ENCODE measurements at places on chromosomes 2 and 18.

DNA sequence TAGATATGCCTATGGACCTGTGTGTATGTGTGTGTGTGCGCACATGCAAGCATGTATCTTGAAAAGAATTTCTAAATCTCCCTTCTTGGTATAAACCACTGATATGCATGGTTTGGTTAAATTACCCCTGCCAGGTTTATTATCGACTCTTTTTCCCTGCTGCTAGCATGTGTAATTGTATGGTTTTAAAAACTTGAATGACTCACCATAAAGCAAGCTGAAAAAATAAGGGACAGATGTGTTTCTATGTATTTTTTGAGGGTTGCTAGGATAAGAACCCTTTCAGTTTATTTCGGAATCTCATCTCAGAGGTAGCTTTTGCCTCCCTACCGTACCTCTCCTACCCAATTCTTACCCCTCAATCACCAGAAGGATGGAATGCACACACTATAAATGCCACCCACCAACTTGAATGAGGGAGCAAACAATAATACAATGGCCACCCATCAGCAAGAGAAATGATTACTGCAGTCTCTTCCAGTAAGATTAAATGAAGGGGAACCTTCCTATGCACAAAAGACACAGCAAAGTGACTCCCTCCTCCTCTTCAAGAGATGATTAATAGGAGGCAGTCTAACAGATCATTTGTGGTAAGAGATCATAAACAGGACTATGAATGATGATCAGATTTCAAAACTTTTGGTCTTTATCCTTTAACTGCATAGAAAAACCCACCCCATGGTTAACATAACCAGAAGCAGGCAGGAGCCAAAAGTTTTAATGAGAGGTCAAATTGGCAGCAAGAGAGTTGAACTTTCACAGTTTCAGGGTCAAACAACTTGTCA is 357.2 kb downstream of the SATB2 start:
- DNase-seq: no peak

GRCh38 chr18:59029663-59030429 is 109.8 kb upstream of the SEC11C start:
- no peak for DNase-seq

- DNase-seq: no peak
These were observed 1065.2 kb upstream of the FAM98A start for GRCh38 chr2:34664266-34664665.

DNA sequence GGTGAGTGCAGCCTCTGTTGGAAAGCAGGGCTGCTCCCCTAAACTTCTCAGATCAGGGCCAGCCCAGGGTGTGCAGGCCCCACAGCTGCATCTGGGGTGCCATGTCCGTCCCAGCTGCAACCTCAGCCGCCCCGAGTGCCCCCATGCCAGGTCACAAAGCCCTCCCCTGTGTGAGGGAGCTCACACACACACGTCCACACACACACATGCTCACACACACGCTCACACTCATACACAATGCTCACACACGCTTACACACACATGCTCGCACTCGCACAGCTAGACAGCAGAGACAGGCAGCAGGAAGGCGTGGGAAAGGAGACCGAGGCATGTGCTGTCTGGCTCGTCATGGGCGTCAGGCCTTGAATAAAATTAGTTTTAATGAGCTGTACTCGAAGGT is 55.4 kb downstream of the ADI1 start:
- no peak for DNase-seq

GRCh38 chr2:191312662-191313061 is 67.5 kb downstream of the MYO1B start:
- no peak for DNase-seq

DNA sequence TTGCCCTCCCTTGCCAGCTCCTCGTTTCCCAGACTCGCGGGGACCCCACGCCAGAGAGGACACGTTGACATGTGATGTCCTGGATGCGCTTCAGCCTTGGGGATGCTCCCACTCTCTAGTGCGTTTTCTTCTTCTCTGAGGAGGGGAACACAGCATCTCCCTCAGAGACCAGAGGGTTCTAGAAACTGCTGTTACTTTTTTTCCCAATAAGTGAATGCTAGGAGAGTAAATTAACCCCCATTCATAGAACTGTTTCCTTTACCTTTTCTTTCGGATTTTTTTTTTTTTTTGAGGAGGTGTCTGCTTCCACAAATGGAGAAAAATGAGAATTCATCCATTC is 370 bp upstream of the EFEMP1 start:
- DNase-seq: no peak

DNA sequence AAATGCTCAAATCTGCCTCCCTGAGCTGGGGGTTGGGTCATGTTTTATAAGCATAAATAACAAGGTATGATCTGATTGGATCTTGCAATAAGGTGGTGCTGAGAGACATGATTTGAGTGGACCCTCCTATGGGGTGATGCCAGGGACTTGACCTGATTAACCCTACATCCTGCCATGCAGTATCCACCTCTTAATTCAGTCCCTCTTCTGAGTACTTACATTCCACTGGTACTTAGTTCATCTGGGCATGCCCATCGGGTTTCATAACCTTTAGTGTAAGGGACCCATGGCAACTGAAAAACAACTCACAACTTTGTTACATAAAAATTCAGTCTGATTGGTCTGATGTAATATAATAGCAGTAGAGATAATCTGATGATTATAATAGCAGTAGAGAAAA is 397.9 kb upstream of the HNMT start:
- DNase-seq: no peak

GRCh38 chr18:57589161-57589560 is 2.7 kb upstream of the FECH start:
- DNase-seq: peak; percentile 87

GRCh38 chr2:241978670-241979069 is 109.1 kb downstream of the RTP5 start:
- DNase-seq: no peak

DNA sequence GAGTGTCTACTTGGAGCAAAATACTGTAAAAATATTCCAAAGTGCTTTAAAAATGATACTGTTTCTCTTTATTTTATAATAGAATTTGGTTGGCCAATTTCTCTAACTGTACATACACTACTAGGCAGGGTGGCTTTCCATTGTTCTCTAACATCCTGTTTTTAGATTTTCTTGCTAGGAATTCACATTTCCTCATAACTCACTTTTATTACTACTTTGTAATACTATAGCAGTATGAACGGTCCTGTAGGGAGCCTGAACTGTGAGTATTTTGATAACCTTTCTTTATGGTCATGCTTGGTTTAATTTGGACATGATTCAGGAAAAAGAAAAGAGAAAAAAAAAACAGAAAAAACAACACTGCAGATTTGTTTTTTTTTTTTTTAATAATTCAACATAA is 37.8 kb downstream of the GCG start:
- DNase-seq: no peak

DNA sequence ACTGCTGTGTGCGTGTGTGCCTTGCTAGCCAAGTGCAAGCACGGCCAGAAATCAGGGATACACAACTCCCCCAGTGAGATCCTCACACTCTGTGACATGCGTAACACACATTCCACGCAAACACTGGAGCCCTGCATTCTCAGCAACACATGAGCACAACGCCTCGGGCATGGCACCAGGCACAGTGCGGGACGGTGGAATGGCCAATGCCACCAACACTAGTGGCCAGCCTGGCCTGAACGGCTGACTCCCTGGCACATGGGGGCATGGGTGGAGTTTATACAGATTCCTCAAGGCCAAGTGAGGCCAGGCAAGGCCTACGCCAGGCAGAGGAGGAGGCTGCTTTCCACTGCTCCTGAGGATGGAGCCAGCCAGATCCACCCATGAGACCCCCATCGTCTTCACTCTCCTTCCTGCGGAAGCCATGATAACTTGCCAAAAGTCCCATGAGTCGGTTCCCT is 56.2 kb downstream of the ANKMY1 start:
- DNase-seq: no peak

GRCh38 chr2:146927080-146927711 is 917.6 kb upstream of the ACVR2A start:
- DNase-seq: peak; percentile 1

DNA sequence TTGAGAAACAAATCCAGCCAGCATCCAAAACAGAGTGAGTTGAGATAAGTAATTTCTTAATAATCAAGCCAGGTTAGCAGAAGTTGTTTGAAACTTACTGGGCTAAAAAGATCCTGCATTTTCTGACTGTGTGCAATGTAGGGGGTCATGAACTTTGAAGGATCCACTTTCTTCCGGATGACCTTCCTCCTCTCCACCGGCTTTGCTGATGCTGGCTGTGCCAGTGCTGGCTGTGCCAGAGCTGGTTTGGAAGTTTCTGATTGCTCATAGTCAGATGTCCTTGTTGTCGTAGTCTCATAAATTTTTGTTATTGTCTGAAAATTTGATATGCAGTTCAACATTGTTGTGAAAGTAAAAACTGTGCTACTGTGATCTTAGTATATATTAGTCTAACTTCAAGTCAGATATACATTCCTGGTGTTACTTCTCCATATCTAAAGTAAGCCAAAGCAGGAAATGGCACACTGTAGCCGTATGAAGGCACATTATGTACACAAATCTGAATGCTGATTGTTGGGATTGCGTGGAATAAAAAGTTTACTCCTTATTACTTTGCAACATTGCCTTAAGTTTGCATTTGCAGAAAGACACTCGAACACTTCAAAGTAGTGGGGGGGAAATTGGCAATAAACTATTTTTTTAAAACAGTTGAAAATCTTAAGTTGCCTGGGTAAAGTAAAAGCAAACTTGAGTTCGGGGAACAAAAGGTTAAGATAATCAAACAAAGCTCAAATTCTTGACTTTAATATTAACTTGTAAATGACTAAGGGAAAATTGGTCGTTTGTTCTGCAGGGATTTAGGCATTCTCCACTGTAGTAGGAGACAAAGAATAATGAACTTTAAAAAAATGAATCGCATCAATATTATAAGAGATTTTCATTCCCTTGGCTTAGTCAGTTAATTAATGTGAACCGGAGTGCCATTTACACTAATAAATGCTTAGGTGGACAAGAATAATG is 6.4 kb downstream of the NEB start:
- no peak for DNase-seq

- DNase-seq: no peak
These were observed 385.4 kb downstream of the SOX11 start for GRCh38 chr2:6077585-6077984.

DNA sequence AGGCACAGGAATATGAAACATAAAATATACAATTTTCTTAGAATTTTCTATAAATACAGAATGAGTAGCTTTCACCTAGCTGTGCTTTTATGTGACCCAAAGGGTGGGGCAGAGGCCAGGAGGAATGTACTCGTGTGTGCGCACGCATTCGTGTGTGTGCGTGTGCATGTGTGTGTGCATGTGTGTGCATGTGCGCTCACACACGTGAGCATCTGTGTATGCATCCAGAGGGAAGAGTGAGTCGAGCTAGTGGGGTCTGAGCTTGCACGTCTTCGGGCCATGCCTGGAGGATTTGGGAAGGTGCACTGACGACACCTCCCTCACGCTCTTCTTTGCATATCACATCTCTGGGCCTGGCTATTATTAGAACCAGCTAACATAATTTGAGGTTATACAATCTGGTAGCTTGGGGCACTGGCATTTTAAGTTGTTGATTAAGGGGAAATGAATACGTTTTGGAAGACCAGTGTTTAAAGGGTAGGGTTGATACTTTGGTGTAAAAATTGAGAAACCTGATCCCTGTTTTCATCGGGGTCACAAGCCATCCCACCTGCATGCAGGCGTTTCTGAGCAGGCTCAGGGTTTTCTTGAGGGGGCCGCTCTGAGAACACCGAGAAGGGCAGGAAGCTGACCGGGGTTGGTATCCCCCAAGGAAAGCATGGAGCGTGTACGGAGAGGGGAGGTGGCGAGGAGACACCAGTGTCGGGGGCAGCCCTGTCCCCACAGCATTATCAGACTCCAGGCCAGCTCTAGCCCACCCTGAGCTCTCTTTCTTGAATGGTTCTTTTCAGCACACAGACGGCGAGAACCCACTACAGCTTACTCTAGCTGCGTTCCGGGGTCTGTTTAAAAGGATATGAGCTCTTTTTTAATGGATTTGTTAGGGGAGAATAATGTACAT is 85.3 kb downstream of the LRRFIP1 start:
- no peak for DNase-seq

- no peak for DNase-seq
These were observed 159.9 kb downstream of the PDE1A start for GRCh38 chr2:182266909-182267308.

DNA sequence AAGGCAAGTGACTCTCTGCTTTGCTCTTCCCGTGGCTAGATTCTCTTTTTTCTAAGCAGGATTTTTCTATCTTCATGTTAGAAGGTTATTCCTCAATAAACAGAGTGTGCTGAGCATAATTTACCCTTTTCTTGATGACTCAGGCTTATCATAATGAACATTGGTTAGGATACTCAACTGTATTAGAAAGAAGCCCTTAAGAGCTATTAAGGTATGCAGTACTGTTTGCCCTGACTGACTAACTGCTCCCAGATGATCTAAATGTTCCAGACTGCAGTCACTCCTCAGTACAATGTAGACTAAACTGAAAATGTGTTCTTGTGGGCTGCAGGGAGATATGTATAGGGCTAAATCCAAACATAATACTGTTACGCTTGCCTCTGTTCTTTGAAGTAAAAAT is 687.8 kb downstream of the NUP35 start:
- DNase-seq: no peak

- DNase-seq: no peak
These were observed 109.8 kb downstream of the DDX1 start for GRCh38 chr2:15701341-15701907.

GRCh38 chr2:136582628-136583205 is 182.6 kb upstream of the THSD7B start:
- DNase-seq: peak; percentile 15

DNA sequence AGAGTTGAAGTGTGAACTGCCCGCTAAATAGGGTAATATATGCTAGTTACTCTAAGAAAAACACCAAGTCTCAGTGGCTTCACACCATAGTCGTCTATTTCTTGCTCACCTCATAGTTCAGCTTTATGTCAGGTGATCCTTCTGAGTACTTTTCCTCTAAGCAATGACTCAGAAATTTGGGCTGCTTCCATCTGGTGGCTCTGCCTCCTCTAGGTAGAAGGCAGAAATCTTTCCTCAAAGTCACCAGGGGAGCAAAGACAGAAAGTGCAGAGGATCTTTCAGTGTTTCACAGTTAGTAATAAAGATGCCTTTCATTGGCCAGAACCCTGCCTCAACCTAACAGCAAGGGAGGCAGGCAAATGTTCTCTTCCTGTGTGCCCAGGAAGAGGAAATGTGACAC is 17.3 kb downstream of the CDH20 start:
- no peak for DNase-seq

DNA sequence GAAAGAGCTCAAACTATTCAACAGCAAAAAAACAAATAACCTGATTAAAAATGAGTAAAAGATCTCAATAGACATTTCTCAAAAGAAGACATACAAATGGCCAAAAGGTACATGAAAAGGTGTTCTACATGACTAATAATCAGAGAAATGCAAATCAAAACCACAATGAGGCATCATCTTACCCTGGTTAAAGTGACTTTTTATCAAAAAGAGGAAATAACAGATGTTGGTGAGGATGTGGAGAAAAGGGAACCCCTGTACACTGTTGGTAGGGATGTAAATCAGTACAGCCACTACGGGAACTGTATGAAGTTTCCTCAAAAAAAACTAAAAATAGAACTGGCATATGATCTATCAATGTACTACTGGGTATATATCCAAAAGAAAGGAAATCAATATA is 39.8 kb upstream of the TMEM163 start:
- no peak for DNase-seq
